Epithelial cell of esophagus (primary cell): ENCODE measurements at places on chromosomes 4 and X.

- peak; percentile 44 for DNase-seq
These were observed 80.2 kb upstream of the FRMPD4 start for GRCh38 chrX:12058087-12058486.

DNA sequence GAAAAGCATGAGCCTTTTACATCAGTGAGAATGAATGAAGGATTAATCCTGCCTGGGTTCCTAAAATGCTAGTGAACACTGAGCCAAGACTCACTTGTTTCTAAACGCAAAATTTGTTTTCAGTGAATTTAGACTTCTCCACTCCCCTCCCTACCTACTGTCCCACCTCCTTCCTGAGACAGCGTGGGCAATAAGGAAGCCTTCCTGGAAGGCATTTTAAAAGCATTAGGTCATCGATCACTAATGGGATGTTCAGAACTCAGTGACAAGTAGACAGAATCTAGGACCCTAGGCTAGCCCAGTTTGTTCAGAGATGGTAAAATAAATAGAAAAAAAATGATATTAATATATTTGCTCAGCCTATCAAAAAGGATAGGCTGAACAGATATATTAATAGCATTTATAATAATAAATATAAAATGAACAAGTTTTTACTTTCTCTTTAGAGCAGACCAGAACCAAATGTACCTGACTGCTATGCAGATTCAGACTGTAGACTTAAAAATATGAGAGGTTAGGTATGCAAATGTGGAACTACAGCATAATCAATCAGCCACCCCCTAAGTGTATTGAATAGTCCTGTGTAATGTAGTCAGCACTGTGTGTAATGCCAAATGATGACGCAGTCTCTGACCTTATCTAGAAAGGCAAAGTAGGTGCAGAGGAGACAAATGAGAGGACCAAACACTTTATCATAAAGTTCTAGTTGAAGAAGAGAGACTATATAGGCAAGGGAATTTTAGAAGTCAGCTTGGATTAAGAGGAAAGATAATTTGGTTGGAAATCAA, 331.1 kb downstream of the GPAT3 start:
- peak; percentile 55 for DNase-seq

DNA sequence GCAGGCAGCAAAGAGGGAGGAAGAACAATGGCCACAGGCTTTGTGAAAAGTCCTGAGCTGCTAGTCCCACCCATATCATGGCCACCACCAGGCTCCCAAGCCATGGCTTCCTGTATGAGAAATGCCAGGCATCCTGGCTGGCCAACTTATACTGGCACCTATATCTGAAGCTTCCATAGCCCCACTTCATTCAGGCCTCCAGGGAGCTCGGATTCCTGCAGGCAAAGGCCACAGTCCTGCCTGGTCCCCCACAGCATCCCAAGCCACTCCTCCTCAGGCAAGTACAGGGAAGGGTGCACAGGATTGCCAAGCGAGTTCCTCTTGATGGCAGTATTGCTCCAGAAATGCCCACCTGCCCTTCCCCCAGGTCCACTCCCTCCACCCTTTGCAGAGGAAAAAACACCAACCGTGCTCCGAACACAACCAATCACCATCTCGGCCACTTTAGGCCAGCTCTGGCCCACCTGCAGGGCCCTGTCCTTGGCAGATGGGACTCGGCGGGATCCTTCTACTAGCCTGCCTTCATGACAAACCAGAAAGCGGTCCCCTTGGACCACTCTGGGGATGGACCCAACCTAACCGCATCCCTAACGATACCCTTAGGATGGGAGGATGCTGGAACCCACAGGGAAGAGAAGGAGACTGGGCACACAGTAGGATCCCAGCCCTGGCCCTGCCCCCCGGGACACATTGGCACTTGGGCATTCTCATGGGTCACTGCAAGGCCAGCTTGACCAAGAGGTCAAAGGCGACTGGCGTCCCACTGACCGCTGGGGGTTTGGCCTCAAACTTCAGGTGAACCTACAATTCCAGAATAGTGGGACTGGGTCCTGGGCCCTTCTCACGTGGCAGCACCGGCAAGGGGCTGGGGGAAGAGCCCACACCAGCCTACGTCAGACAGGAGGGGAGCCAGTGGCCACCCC, 220.4 kb upstream of the AGTR2 start:
- no peak for DNase-seq

DNA sequence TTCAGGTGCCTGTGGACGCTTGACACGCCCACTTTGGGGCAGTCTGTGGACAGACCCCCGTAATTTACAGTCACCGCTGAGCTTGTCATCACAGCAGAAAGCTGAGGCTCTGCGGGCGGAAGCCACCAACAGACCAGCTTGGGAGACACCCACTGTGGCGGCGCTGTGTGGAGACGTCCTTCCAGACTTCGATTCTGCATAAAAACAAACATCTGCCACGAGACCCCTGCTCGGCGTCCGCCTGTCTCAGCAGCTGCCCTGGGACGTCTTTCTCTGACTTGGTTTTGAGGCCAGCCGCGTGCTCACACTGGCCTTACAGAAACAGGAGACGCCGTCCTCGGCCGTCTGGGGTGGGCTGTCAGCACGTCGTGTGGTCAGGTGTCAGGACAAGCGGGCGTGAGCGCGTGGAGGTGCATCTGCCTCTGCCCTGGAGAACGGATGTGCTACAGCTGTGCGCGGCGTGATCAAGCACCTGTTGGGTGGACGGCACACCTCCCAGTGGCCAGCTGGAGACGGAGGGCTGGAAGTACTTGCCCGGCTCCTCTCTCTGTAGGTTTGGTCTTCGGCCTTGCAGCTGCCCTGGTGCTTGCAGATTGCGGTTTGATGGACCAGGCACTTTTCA, 37.5 kb downstream of the PIGG start:
- no peak for DNase-seq

GRCh38 chr4:177938226-177938625, 496.0 kb upstream of the AGA start:
- DNase-seq = peak; percentile 4

GRCh38 chrX:115393271-115393670, 103.8 kb downstream of the LUZP4 start:
- peak; percentile 87 for DNase-seq

GRCh38 chrX:150833454-150834056, 64.9 kb downstream of the CD99L2 start:
- no peak for DNase-seq
